Activated CD4-positive, alpha-beta T cell treated with anti-CD3 and anti-CD28 coated beads for 36 hours (primary cell): ENCODE measurements at places on chromosomes 4 and X. TPM values are rescaled to one million over a fixed set of nuclear protein-coding genes. Genes with fewer than 3 reads are reported as not detected.

- no peak overlapping the region for H3K4me3 ChIP-seq
- H3K27me3 ChIP-seq: no peaks in the 10 kb centered on the region
- peaks cover 30% of the 10 kb centered on the region for H3K36me3 ChIP-seq
Observed at GRCh38 chr4:123232439-123232838, 164.2 kb upstream of the SPRY1 start.

DNA sequence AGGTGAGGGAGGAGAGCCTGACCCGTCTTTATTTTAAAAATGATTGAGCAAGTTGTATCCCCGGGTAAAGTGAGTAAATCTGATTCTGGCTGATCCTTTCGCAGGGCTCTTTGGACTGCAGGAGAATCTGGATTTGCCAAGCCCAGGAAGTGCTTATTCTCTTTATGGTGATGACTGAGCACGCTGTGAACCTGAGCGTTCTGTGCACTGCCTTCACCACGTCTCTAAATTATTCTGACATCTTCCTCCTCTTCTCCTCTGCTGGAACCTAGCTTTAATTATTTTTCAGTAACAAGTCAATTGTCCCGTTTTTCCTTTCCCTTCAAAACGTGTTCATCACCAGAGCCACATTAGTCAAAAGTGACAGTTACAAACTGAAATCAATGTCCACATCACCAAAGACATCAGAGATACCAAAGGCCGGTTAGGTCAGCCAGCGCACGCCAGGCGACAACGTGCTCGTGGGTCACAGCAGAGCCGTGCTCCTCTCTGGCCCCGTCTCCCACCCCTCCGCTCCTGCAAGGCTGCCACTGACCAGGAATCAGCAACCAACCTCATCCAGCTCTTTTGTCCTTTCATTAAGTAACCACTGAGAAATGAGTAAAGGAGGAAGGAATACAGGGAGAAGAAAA lies 74.3 kb downstream of the DCTD start:
- H3K27me3 ChIP-seq: peaks cover 8% of the 10 kb centered on the region
- H3K4me1 ChIP-seq: no peaks in the 10 kb centered on the region
- H3K27ac ChIP-seq: no peak overlapping the region
- H3K4me3 ChIP-seq: no peak overlapping the region
- DNase-seq: no peak

CLIC2 gene
- 0.88 TPM for total RNA-seq

DNA sequence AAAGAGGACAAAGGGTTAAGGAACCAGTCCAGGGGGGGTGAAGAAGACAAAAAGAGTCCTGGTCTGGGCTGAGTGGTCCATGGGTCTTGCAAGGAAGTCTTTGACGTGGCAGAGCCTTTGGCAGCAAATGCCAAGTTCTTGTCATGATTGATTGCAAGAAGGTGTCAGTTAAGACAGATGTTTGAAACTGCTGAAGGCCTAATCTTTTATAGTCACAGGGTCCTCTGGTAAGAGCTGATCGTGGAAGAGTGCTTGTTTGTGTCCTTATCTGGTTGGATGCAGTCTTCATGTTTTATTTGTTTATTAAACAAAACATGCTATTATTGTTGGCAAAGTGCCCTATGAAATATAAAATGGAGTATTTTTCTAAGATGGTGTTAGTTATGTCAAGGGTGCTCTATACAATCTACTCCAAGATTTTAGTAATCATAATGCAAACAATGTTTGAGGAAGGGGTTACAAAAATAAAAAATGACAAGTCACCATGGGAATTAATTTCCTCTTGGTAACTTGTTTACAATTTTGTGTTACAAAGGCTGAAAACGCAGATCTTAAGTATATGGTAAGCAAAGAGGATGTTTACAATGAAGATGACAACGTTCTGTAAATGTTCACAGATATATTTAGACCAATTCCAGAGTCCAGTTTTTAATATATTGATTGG lies 85.9 kb downstream of the MAGED4 start:
- peaks cover 3% of the 10 kb centered on the region for H3K27me3 ChIP-seq
- no peaks in the 10 kb centered on the region for H3K4me1 ChIP-seq
- H3K36me3 ChIP-seq: no peaks in the 10 kb centered on the region
- DNase-seq: no peak

- no peaks in the 10 kb centered on the region for H3K4me1 ChIP-seq
- H3K4me3 ChIP-seq: no peak overlapping the region
- DNase-seq: no peak
- H3K27me3 ChIP-seq: no peaks in the 10 kb centered on the region
Observed at GRCh38 chr4:139767168-139767567, 101.5 kb downstream of the MGST2 start.
